Caki2 (cell line): ENCODE measurements at places on chromosomes 2 and 18.

GRCh38 chr2:85353876-85354285, 447 bp downstream of the RETSAT start:
- no peak for DNase-seq

DNA sequence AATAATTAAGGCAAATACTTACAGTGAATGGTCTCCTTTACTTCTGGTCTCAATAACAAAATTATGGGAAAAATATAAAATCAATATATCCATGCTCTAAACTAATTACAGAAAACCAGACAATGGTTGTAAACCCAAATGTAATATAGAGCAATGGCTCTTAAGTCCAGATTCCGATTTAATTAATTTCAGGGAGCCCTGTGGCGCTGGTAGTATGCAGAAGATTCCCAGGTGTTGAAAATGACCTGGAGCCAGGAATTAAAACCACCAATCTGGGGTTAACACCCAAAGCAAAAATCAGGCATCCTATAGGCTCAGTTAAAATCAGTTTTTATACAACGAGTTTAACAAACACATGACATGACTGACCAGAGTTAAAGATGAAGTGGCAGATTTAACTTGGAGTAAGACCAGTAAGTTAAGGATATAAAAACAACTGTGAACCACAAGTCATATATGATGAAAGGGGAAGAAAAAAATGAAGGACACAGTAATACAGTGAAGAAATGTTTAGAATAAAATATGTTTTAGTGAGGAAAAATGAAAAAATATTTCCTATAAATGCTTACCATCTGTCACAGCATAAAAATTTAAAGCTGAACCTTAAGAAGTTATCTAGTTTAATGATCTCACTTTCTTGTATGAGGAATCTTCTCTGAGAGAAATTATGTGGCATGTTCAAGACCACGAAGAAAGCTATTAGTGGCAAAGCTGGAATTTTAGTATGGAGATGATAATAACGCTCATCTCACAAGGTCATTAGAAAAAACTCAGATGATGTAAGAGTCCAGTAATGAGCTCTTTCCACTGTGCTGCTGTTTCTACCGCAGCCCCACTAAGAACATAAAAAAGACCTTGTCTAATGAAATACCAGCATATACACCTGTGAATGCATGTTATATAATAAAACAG, 45.8 kb upstream of the FLACC1 start:
- no peak for DNase-seq

GRCh38 chr2:177708660-177709444, 316.3 kb downstream of the AGPS start:
- no peak for DNase-seq

GRCh38 chr2:15673919-15674636, 82.4 kb downstream of the DDX1 start:
- DNase-seq, result peak; percentile 72
